ENCODE measurements at places on chromosomes 12 and 14.
A peak's percentile ranks its signal among the peaks of the same experiment; 100 is the strongest.

- no peak for DNase-seq
Measured at GRCh38 chr12:597926-598568, 65.2 kb downstream of the NINJ2 start.

DNA sequence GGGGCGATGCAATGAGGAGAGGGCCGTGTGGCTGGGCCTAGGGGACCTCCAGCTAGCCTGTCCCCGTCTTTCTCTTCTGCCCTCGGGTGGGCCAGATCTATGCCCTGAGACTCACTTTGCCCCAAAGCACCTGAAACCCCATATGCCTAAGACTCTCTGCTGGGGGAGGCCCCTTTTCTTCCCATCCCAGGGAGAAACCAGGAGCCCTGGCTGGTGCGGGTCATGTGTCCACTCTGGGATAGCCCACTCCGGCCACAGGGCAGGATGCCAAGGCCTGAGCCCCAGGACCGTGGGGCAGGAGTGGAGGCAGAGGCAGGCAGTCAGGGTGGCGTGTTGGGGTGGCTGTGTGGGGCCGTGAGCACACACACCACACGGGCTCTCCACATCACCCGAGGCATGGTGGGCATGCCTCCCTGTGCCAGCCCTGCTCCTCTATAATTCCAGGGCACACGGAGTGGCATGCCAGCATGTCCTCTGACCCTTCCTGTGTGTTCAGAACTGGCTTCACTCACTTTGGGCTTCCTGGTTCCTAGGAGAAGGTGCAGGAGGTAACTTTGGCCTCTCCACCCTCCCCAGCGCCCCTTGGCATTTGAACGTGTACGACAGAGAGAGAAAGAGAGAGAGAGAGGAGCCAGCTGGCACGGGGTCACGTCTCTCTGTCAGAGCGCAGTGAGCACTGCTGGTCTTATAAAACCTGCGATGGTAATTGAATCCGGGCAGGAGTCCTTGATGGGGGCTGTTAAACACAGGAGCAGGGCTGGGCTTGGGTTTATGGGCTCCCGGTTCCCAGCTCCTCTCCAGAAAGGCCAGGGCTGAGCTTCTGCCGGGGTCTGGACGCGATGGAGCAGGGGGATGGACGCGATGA, 144.2 kb downstream of the KIF26A start:
- DNase-seq: no peak

DNA sequence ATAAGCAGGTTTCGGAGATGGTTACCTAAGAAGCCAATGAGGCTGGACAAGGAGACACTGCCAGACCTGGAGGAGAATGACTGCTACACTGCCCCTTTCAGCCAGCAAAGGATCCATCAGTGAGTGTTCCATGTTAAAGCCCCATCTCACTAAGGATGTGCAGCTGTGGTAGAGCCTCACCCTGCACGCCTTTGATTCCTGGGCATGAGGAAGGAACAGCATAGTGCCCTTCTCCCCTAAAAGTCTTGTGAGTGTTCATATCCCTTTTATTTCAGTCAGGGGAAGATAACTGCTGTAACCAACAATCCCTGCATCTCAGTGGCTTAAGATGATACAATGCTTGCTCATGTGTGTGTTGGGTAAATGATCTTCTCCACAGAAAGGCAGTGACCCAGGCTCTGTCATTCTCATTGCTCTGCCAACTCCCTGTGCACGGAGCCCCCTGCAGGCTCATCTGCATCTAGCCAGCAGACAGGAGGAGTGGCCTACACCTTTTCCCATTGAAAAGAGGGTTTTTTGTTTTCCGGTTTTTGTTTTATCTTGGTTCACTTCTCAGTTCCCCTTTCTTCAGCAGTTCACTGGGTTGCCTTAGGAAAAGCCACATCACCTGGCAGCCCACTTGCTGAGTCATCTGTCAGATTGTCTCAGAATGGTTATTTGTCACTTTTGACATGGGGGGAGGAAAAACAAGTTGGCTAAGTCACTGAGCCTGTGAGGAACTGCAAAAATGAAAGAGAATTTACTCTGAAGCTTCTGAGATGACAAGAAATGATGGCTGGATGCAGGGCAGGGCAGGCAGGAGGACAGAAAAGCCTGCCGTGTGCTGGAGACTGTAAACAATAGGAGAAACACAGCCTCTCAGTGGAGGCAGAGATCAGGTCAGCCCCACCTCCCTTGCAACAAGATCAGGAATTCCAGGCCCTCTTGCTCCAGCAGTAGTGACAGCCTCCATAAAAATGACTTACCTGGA, 193.3 kb downstream of the ANO4 start:
- DNase-seq: peak; percentile 66

- no peak for DNase-seq
Measured at GRCh38 chr14:95054346-95055280, 102.7 kb downstream of the DICER1 start.

- DNase-seq: no peak
Measured at GRCh38 chr12:71440345-71440762, 756 bp downstream of the LGR5 start.

- DNase-seq: no peak
Measured at GRCh38 chr14:34126586-34126985, 175.7 kb upstream of the EGLN3 start.

DNA sequence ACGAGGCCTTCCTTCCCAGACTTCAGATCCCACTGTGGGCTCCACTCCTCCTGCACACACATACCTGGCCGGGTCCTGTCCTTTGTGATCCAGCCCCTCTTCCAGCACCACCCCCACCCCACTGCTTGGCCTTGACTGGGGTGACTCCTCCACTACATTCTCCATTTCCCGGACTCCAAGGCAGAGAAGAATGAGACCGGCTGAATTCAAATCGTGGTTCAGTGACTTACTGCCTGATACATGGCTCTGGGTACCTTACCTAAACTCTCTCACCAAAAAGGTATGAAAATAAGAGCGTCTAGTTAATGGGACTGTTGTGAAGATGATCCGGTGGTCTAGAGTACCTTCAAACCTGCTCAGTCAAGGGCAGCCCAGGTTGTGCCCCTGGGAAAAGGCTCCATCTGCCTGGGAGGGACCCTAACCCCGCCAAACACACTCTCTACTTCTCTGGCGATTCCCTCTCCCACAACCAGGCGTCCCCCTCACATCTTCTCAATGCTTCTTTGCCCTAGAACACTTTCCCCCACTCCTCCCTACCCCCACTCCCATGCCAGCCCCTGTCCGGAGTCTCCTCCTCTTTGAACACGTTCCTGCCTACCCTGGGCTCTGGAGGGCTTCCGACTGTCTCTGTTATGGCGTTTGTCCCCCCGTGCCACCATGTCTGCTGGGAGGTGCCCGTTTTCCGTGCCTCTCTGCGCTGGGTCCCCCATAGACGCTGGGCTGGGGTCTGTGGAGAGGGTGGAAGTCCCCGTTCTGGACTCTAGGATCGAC, 1.5 kb upstream of the ZBTB42 start:
- no peak for DNase-seq

GRCh38 chr12:120015313-120015712, 26.3 kb downstream of the BICDL1 start:
- no peak for DNase-seq

DNA sequence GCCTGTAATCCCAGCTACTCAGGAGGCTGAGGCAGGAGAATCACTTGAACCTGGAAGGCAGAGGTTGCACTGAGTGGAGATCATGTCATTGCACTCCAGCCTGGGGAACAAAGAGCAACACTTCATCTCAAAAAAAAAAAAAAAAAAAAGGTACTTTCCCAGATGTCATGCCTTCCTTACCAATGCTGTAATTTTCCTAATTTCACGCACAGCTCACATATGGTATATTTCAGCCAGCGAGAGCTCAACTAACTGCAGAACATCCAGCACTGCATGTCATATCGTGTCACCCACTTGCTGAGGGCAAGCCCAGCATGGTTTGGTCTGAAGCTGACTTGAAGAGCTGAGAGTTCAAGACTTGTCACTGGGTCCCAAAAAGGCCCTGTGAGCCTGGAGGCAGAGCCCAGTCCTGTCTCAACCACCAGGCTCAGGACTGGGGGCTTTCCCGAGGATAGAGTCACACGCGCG, 29.0 kb downstream of the NFKBIA start:
- peak; percentile 33 for DNase-seq

- peak; percentile 80 for DNase-seq
Measured at GRCh38 chr12:85405781-85406522, 125.9 kb downstream of the ALX1 start.

- no peak for DNase-seq
Measured at GRCh38 chr12:101019667-101020066, 190.4 kb downstream of the SLC5A8 start.

- DNase-seq: peak; percentile 94
Measured at GRCh38 chr12:107349008-107349747, 255.8 kb upstream of the CRY1 start.

DNA sequence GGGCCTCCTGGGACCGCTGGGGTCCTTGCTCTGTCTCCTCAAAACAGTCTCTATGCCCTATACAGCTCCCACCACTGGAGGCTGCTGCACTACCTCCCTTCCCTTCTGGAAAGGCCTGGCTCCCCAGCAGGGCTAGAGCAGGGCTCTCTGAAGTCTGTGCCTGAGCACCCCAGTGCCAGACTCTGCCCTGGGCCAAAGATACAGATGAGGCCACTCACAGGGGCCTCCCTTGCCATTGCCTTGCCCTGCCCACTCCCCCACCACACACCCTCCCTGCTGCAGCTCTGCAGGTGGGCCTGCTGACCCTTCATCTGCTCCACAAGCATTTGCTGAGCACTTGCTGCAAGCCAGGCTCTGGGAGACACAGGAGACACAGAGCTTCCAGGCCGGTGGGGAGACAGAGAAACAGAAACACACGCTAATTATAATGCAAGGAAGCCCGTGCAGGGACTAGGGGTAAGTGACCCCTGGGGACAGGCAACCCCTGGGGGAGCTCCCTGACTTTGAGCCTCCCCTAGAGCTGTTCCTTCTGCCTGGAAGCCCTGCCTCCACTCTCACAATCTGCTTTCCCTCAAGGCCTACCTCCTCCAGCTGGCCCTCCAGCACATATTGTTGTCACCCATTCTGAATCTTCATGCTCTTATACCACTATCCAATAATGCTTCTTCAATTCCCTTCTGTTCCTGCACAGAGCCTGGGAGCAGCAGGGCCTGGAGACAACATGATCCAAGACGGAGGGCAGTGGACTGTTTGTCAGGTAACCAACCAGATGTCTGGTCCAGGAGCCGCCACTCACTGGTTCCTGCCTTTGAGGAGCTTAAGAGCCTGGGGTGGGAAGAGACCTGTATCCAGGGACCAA, 32.6 kb upstream of the PNMA1 start:
- no peak for DNase-seq

- DNase-seq: no peak
Measured at GRCh38 chr12:27319848-27320247, 12.8 kb upstream of the BMAL2 start.

DNA sequence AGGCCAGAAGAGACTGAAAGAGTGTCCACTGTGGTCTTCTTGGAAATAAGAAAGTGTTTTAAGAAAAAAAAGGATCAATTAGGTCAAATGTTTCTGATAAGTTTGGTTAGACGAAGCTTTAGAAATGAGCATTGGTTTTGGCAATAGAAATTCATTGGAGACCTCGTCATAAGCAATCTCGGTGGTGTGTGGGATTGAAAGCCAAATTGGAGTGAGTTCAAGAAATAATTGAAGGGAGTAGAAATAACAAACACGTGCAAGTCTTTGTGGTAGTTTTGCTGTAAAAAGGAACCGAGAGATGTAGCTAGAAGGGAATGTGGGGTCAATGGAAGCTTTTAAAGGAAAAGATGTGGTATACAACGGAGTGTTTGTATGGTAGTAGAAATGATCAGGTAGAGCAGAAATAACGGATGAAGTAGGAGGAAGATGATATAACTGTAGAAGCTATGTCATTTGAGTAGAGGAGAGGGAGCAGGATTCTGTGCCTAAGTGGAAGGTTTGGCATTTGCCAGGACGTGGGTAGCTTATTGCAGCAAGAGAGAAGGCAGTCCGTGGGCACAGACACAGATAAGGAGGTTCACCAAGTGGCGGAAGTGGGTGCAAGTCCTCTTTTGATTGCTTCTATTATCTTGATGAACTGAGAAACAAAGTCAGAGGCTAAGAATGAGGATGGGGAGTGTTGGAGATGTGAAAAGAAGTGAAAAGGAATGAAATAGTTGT, 146.2 kb downstream of the DACT1 start:
- peak; percentile 30 for DNase-seq

- peak; percentile 53 for DNase-seq
Measured at GRCh38 chr12:65825507-65826352, 1.4 kb downstream of the HMGA2 start.

DNA sequence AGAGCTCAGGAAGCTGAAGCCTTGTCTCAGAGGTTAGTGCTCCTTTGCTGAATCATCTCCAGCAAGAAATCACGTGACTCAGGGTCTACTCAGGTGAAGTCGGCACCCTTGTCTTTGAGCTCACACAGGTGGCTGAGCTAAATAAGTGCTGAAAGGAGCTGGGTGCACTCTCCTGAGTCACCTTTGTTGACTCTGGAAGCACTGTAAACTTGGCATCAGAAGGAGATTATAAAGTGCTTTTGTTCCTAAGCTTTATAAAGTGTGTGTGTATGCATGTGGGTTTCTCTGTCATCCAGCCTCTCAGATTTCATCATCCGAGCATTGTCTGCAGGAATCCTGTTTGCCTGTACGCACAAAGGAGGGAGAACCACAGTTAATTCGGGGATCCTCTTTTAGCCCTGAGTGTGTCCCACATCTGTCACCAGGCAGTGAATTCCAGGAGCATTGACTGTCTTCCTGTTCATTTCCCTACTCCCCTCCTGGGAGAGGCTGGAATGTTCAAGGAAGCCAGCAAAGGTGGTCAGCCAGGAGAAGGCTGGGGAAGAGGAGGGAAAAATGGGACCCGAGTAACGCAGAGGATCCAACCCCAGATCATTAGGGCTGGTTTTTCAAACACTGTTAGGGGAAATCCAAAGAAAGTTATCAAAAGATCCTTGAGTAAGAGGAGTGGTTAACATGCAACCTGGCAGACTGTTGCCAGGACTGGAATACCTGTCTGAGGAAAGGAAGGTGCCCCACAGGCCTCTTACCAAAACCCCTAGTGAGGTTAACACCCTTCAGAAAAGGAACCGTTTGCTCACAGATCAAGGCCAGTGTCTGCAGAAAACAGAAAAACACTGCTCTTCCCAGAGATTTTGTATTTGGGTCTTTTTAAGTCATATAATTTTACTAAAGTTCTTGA, 157.5 kb upstream of the HIF1A start:
- peak; percentile 90 for DNase-seq

- no peak for DNase-seq
Measured at GRCh38 chr12:27257104-27257843, 13.2 kb downstream of the STK38L start.

DNA sequence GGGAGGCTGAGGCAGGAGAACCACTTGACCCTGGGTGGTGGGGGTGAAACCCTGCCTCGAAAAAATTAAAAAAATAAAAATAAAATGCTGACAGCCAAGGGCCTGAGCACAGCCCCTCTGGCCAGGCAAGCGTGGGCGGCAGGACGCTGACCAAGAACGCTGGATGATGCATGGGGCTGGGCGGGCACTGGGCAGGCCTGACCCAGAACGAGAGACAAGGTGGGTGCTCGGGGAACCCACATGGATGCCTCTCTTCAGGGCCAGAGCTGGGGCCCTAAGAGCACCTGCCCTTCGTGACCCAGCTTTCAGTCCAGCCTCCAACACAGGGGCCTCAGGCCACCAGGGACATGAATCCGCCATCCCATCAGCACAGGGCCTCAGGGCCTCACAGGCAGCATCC, 11.3 kb downstream of the GALNT9 start:
- DNase-seq: no peak

All from astrocyte (in vitro differentiated cells and primary cell).